Stimulated activated CD8-positive, alpha-beta memory T cell treated with anti-CD3 and anti-CD28 coated beads, Interleukin-4, amount 100 ng/mL, for 1 hour (primary cell): ENCODE measurements at places on chromosomes 7 and 10.

GRCh38 chr7:155832581-155832981 is 20.3 kb upstream of the SHH start:
- no peak for DNase-seq

GRCh38 chr7:130305433-130306042 is 12.6 kb downstream of the CPA4 start:
- no peak for DNase-seq

DNA sequence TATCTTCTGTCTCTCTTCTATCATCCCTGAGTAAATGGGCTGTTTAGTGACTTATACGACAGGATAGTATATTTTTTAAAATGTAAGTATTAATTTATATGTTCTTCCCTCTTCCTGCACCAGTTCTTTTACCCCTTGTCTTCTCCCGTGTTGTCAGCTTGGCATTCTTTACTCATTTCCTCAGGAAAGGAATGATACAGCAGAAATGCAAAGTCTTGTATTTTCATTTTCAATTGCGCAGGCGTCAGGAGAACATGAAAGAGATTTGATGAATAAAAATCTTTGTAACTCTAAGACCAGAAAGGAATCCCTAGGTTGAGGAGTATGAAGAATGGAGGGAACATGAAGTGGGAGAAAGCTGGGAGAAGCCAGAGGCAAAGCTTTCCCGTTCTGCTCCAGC is 18.8 kb upstream of the VPS41 start:
- no peak for DNase-seq

DNA sequence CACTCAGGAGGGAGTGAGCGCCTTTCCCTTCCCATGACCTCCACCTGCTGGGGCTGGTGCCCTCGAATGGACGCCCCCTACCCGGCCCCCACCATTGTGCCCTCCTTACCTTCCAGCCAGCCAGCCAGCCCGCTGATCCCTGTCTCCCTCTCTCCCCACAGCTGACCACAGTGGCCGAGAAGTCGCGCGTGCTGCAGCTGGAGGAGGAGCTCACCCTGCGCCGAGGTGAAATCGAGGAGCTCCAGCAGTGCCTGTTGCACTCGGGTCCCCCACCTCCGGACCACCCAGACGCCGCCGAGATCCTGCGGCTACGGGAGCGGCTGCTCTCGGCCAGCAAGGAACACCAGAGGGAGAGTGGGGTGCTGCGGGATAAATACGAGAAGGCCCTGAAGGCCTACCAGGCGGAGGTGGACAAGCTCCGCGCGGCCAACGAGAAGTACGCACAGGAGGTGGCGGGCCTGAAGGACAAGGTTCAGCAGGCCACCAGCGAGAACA is 77.9 kb upstream of the GTF2IRD1 start:
- DNase-seq = no peak
